ENCODE measurements at places on chromosomes 6 and 20. TPM values are rescaled to one million over a fixed set of nuclear protein-coding genes. Genes with fewer than 3 reads are reported as not detected.

The SGK2 gene
- total RNA-seq: 3.6 TPM

The SPATS1 gene
- not detected for total RNA-seq

The CCM2L gene
- 4.3 TPM for total RNA-seq

The POM121L2 gene
- not detected for total RNA-seq

The C20orf96 gene
- total RNA-seq: 2.2 TPM

The PGC gene
- total RNA-seq: not detected

The EFCAB8 gene
- not detected for total RNA-seq

The DUSP15 gene
- total RNA-seq: 0.84 TPM

The PI16 gene
- 12.5 TPM for total RNA-seq

All from omental fat pad (tissue), 4 donors.